ENCODE measurements at places on chromosomes 12 and 14.

GRCh38 chr14:99803803-99804202 lies 10.6 kb downstream of the EML1 start:
- DNase-seq = no peak

- no peak for DNase-seq
These were observed 554.4 kb upstream of the TMEM132C start for GRCh38 chr12:127712561-127712960.

GRCh38 chr12:53551889-53552291 lies 44.6 kb upstream of the NPFF start:
- no peak for DNase-seq

DNA sequence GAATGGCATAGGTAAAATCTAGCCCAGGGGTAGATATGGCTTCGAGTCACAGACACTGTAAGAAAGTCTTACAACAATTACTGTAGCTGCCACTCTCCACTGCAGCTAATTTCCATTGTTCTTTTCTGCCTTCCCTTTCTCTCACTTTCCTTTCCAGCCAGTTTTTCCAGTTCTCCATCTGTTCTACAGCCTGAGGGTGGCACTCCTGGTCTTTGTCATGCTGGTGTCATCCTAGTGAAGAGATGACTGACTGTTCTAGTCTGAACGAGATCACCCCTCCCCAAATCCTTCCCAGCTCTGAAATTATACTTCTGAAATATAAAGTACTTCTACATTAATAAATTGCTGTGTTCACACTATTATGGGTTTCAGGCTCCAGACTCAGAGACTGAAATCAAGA lies 74.2 kb upstream of the CSRP2 start:
- DNase-seq = no peak

- no peak for DNase-seq
These were observed 4.1 kb downstream of the C12orf75 start for GRCh38 chr12:105334582-105334981.

- peak; percentile 34 for DNase-seq
These were observed 637 bp downstream of the PTMS start for GRCh38 chr12:6766651-6767349.

GRCh38 chr12:121738340-121738858 lies 25.8 kb downstream of the TMEM120B start:
- no peak for DNase-seq

DNA sequence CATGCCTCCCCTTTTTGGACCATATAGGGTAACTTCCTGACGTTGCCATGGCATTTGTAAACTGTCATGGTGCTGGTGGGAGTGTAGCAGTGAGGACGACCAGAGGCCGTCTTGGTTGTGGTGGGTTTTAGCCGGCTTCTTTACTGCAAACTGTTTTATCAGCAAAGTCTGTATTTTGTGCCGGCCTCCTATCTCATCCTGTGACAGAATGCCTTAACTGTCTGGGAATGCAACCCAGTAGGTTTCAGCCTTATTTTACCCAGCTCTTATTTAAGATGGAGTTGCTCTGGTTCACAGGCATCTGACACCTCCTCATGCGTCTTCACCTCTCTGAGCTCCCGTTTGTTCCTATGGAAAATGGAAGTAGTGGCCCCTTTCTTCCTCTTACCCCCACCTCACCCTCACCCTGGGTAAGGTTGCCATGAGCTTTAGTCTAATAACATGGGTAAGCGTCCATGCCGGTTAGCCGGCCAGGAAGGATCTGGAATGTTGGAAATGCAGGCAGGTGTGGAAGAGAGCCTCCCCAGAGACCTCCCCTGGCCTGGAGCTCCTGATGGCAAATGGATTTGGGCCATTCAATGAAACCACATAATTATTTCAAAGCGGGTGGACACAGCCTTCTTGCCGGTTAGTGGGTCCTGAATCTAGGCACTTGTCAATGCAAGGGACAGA lies 18.6 kb downstream of the HHIPL1 start:
- DNase-seq = no peak

GRCh38 chr12:57583008-57583831 lies 7.8 kb upstream of the PIP4K2C start:
- DNase-seq = peak; percentile 63

GRCh38 chr12:126436041-126436440 lies 1370.8 kb downstream of the AACS start:
- no peak for DNase-seq

GRCh38 chr14:65281991-65282895 lies 130.3 kb upstream of the FUT8 start:
- DNase-seq = no peak

DNA sequence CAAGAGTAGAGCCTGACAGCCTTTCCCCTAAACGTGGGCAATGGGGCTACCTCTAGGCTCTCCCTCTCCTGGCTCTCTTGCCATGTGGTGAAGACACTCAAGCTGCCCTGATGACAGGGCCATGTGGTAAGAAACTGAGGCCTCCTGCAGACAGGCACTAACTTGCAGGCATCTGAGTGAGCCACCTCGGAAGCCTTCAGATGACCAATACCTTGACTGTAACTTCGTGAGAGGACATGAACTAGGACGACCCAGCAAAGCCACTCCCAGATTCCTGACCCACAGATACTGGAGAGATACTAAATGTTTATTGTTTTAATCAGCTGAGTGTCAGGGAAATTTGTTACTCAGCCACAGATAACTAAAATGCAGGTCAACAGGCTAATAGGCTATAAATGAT lies 96.4 kb downstream of the EFCAB11 start:
- DNase-seq = no peak

- DNase-seq = no peak
These were observed 67.0 kb downstream of the ANKRD9 start for GRCh38 chr14:102442241-102443211.

DNA sequence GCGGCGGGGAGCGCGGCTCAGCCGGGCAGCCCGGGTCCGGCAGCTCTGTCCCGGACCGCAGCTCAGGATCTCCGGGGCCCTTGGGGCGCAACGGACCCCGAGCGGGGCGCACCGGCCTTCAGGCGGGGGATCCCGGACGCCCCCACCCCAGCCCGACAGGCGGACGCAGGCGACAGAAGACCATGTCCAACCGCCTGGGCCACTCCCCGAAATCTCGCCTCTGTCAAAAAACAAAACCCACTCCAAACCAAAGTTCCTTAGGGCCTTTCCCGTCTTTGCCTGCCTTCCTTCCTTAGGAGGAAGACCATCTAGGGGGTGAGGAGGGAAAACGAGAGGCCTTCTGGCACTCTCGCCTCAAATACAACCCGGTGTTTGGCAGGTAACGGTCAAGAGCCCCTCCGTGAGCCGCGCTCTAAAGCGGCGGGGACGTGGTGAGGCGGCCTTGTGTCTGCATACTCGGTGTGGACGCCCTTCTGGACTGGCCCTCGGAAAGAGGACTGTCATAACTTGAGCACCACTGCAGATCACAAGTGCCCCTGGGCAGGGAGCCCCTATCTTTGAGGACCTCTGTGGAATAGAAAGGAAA lies 604 bp downstream of the HCFC2 start:
- no peak for DNase-seq

- peak; percentile 79 for DNase-seq
These were observed 18.2 kb upstream of the CACNA2D4 start for GRCh38 chr12:1936406-1937320.
